A549 treated with CpdA at 1 μM for 4 hours (cell line): ENCODE measurements at places on chromosomes 13 and 19. TPM values are rescaled to one million over a fixed set of nuclear protein-coding genes. Genes with fewer than 3 reads are reported as not detected.

The LMTK3 gene
- total RNA-seq: 2.7 to 4.7 TPM (median 4.4 TPM) in 5 replicates

The OVOL3 gene
- 0.17 to 0.43 TPM (median 0.23 TPM) in 3 of 5 replicates, not detected in the others for total RNA-seq

The NEK3 gene
- 5.9 to 9.6 TPM (median 7.4 TPM) in 5 replicates for total RNA-seq

The OLFM2 gene
- total RNA-seq: 8.2 to 12.7 TPM (median 11.7 TPM) in 5 replicates

The KLK2 gene
- 0.03 TPM in 1 of 5 replicates, not detected in the others for total RNA-seq

The TMEM255B gene
- total RNA-seq: 0.61 to 0.91 TPM (median 0.67 TPM) in 5 replicates

The FUT6 gene
- total RNA-seq: not detected in 5 replicates

The SRRM5 gene
- 0.79 to 1.1 TPM (median 1.1 TPM) in 5 replicates for total RNA-seq

The TGDS gene
- total RNA-seq: 8.1 to 10.3 TPM (median 8.3 TPM) in 5 replicates

The ODAD3 gene
- 0.87 to 1.4 TPM (median 1.1 TPM) in 5 replicates for total RNA-seq

The KL gene
- 0.02 to 0.05 TPM (median 0.04 TPM) in 4 of 5 replicates, not detected in the other for total RNA-seq

The GPC6 gene
- total RNA-seq: 3.6 to 6.8 TPM (median 5.6 TPM) in 5 replicates

The PRR20D gene
- total RNA-seq: not detected in 5 replicates

The LINGO3 gene
- total RNA-seq: 0.03 TPM in 1 of 5 replicates, not detected in the others

The IZUMO4 gene
- 0.46 to 0.97 TPM (median 0.55 TPM) in 5 replicates for total RNA-seq

The ZNF98 gene
- total RNA-seq: not detected in 5 replicates

The TYROBP gene
- total RNA-seq: not detected in 5 replicates

The LRRC4B gene
- total RNA-seq: 0.31 to 0.76 TPM (median 0.60 TPM) in 5 replicates

The KLK5 gene
- 0.17 TPM in 1 of 5 replicates, not detected in the others for total RNA-seq

The FFAR2 gene
- 0.06 TPM in 1 of 5 replicates, not detected in the others for total RNA-seq

The PSG3 gene
- total RNA-seq: 0.10 to 0.17 TPM (median 0.17 TPM) in 3 of 5 replicates, not detected in the others

The RNF17 gene
- not detected in 5 replicates for total RNA-seq

The FREM2 gene
- not detected in 5 replicates for total RNA-seq

The LGALS14 gene
- not detected in 5 replicates for total RNA-seq

The TMEM150B gene
- 0.06 to 0.27 TPM (median 0.19 TPM) in 3 of 5 replicates, not detected in the others for total RNA-seq

The KLF5 gene
- 30.3 to 40.8 TPM (median 34.9 TPM) in 5 replicates for total RNA-seq

The CBY2 gene
- 0.03 TPM in 1 of 5 replicates, not detected in the others for total RNA-seq

The CEACAM3 gene
- total RNA-seq: not detected in 5 replicates

The STOML3 gene
- not detected in 5 replicates for total RNA-seq

The GJB6 gene
- total RNA-seq: not detected in 5 replicates

The MPV17L2 gene
- 8.2 to 13.6 TPM (median 13.0 TPM) in 5 replicates for total RNA-seq

The ZNF699 gene
- 0.36 to 1.7 TPM (median 0.87 TPM) in 5 replicates for total RNA-seq

The NPAS1 gene
- 5.6 to 8.0 TPM (median 6.0 TPM) in 5 replicates for total RNA-seq

The SBK2 gene
- total RNA-seq: 1.8 to 3.1 TPM (median 2.5 TPM) in 5 replicates

The UBA52 gene
- total RNA-seq: 972 to 1,227 TPM (median 1,167 TPM) in 5 replicates

The ANO8 gene
- total RNA-seq: 2.8 to 4.7 TPM (median 4.0 TPM) in 5 replicates

The ALOX5AP gene
- total RNA-seq: 2.3 to 3.3 TPM (median 2.6 TPM) in 5 replicates

The LHB gene
- not detected in 5 replicates for total RNA-seq

The IFI30 gene
- total RNA-seq: 12.2 to 20.9 TPM (median 15.6 TPM) in 5 replicates

The IGFL1 gene
- total RNA-seq: 1.3 to 3.6 TPM (median 2.7 TPM) in 5 replicates

The ZNF302 gene
- 14.8 to 19.7 TPM (median 16.2 TPM) in 5 replicates for total RNA-seq

The FBXO46 gene
- total RNA-seq: 8.9 to 11.1 TPM (median 10.6 TPM) in 5 replicates

The TNFRSF19 gene
- 2.3 to 3.8 TPM (median 2.9 TPM) in 5 replicates for total RNA-seq

The NKPD1 gene
- 0.06 to 0.13 TPM (median 0.08 TPM) in 5 replicates for total RNA-seq

The KCNN4 gene
- total RNA-seq: 47.6 to 69.1 TPM (median 56.3 TPM) in 5 replicates

The ARRDC5 gene
- not detected in 5 replicates for total RNA-seq

The REXO1 gene
- 18.7 to 22.8 TPM (median 19.8 TPM) in 5 replicates for total RNA-seq

The CGB1 gene
- total RNA-seq: 0.27 to 0.64 TPM (median 0.38 TPM) in 3 of 5 replicates, not detected in the others

The TSHZ3 gene
- 3.0 to 4.8 TPM (median 3.4 TPM) in 5 replicates for total RNA-seq

The MEIOSIN gene
- 0.05 to 0.16 TPM (median 0.06 TPM) in 4 of 5 replicates, not detected in the other for total RNA-seq

The SOHLH2 gene
- not detected in 5 replicates for total RNA-seq

The ADGRE1 gene
- total RNA-seq: 4.1 to 6.5 TPM (median 5.8 TPM) in 5 replicates

The KLK7 gene
- total RNA-seq: 0.03 TPM in 1 of 5 replicates, not detected in the others

The ZNF135 gene
- 0.05 to 0.07 TPM in 2 of 5 replicates, not detected in the others for total RNA-seq

The CCDC169 gene
- 0.30 to 0.47 TPM (median 0.40 TPM) in 5 replicates for total RNA-seq
